ENCODE measurements at places on chromosomes 4 and X.

GRCh38 chr4:1594871-1595788, 89.0 kb downstream of the FAM53A start:
- DNase-seq, result no peak

DNA sequence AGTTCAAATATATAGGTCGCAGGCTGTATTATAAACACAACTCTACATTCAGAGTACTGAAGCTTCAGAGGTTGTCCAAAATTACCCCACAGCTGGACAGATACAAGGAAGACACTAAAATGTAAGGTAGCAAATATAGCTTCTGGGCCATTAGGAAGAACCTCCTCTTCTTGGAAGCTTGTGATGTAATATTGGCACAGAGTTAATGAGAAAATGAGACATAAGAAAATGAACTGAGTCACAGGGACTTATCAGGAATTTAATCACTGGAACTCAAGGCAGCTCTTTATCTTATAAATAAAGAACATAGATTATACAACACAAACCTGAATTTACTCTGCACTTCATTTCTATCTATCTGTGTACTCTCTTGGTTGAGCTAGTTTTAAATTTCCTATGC, 344.7 kb downstream of the PCDH10 start:
- DNase-seq, result no peak

GRCh38 chr4:67558493-67558892, at the start of gene STAP1:
Gene STAP1, plus strand, starts transcription at chr4:67558727. Its CDS starts 83 bp downstream, at chr4:67558810.
- DNase-seq, result no peak

DNA sequence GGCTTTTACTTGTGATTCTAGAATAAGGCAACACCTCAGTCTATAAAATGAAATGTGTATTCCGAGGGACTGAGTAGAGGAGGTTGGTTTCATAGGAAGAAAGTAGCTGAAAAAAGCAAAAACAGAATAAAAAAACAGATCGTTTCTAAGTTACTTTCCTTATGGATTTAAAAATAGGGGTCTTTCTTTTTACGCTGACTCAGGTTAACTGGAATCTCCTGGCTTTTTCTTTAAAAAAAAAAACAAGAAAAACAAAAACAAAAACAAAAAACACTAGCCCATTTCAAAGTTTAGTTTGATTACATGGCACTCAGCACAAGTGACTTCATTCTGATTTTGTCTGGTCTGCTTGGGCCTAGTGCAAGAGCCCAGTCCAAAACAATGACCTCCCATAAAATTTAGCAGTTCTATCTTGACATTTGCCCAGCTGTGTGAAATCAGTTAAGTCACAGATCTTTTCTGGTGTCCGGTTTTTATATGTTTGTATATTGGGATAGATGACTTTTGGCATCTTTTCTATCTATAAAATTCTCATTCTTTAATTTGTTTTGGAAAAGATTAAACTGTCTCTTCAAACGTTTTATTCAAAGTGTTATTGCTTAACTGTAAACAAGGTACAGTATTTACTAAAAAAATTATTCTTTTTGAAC, 222.7 kb upstream of the HTR2C start:
- no peak for DNase-seq

GRCh38 chrX:15200871-15201270, 69.0 kb downstream of the ASB9 start:
- DNase-seq, result no peak

DNA sequence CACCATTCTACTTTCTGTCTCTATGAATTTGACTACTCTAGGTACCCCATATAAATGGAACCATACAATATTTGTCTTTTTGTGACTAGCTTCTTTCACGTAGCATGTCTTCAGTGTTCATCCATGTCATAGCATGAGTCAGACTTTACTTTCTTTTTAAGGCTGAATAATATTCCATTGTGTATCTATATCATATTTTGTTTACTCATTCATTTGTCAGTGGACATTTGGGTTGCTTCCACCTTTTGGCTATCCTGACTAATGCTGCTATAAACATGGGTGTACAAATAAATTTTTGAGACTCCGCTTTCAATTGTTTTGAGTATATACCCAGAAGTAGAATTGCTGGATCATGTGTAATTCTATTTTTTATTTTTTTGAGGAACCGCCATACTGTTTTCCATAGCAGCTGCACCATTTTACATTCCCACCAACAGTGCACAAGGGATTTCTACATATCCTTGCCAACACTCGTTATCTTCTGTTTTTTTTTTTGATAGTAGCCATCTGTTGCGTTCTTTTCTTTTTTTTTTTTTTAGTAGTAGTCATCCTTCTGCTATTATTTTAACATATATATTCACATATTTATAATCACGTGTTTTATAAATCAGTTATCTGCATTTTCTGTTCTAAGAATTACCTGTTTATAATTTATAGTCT, 158.0 kb upstream of the MED14 start:
- no peak for DNase-seq

GRCh38 chr4:86816501-86817273, 32.5 kb downstream of the SLC10A6 start:
- DNase-seq, result no peak

DNA sequence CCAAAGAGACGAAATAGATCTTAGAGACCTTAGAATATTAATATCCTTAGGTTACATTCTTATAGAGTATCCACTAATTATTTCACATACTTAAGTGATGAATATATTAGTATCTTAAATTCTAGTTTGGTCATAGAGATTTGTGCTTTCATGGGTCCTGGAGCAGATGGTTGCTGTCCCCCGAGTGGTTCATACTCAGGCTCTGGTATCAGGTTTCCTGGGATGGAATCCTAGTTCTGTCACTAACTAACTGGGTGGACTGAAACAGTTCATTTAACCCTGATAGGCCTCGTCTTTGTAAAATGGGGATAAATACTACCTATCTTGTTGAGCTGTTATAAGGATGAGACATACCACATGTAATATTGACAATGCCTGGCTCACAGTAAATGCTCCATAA, 264.6 kb downstream of the TENM3 start:
- DNase-seq, result no peak

DNA sequence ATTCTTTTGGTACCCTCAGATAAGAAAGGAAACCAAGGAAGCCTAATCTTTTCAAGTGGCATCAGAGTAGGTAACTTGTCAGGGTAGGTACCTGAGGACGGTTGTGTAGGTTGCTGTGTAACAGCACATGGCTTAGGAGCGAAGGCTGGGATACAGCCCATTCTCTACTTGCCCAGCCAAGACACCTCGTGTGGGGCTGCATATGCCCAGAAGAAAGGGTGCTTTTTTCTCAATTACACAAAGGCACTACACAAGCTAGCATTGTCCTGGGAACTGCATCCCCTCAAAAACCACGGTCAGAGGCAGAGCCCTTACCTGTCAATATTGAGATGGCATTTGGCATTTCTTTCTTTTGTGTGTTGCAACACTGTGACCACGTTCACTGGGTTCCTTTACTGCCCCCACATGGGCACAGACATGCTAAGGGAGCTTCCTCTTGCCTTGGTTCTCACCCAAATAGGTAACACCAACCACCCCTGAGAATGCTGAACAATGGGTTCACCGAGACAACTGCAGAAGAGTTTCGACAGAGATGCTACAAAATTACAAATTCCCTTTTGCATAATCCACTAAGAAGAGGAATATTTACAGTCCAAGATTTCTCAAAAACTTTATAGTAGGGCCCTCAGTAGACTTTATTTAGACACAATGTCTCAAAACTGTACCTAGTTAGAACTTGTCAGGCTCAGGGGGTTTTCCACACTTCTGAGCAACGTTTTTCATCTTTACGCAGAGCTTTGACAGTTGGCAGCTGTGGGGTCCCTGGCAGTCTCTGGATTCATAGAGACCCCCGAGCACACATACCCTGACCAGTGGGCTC, 35.8 kb upstream of the TNIP3 start:
- DNase-seq, result peak; percentile 50

- DNase-seq, result no peak
Observed at GRCh38 chr4:180925805-180926204, 1317.4 kb upstream of the TENM3 start.

DNA sequence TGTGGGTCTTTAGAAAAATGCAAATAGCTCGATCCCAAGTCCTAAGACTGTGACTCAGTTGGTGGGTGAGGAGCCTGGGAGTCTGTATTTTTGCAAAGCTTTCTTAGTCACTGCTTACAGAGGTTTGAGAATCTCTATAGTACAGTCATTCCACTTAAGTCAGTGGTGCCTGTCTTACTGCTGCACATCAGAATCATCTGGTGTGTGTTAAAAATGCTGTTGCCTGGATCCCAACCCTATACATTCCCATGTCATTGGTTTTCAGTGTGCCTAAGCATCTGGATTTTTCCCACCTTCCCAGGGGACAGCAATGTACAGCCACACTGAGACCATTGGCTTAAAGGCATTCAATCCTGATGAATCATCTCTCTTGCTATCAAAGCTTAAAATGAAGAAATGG, 21.0 kb upstream of the GEMIN8 start:
- DNase-seq, result no peak

- no peak for DNase-seq
Observed at GRCh38 chrX:154348114-154348531, 26.3 kb downstream of the FLNA start.

DNA sequence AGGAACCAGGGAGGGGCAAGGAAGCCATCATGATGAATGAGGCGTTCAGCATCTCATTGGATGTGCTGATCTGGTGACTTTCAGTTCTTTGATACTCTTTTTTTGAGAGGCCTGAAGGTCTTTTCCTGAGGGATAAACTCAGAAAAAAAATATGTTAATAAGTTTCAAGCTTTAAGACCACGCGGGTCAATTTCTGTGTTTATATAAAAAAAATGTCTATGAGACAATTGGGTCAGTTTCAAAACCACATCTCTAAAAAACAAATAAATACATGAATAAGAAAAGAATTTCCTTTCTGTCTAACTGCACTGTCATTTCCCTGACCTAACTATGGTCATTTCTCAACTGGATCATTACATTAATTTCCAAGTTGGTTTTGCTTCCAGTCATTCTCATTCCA, 62.6 kb downstream of the TRIML1 start:
- DNase-seq, result no peak

DNA sequence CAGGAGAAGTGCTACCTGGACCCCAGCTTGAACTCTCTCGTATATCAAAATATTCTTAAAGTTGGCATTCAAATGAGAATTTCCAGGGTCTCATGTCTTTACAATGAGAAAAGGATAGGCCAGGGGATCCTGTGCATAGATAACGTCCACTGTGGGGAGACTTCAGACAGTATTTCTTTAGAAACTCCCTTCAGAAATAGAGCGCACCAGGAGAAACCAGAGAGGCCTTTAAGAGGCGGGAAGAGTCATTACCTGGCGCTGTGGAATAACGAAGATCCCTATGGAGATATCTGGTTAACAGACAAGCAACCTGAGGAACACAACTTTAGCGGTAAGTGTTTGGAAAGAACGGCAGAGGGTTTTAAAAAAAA, 600 bp downstream of the RADX start:
- no peak for DNase-seq

DNA sequence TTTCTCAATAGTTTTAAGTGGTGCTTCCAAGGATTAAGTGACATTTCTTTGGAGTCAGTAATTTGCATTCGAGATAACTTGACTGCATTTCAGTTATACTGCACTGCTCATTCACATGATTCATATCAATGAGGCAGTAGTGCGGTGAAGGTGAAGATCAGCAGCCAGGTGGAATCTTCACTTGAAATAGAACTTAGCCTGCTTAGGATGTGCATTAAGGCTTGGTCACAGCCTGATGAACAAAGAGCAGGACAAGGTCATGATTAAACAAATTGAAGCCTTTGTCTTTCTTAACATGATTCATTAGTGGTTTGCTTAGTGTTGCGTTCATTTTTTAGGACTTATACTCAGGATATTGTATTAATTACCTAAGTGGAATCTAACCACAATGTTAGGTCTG, 212.1 kb upstream of the GALNTL6 start:
- DNase-seq, result no peak

GRCh38 chrX:63930140-63930539, 145.1 kb upstream of the ARHGEF9 start:
- no peak for DNase-seq

DNA sequence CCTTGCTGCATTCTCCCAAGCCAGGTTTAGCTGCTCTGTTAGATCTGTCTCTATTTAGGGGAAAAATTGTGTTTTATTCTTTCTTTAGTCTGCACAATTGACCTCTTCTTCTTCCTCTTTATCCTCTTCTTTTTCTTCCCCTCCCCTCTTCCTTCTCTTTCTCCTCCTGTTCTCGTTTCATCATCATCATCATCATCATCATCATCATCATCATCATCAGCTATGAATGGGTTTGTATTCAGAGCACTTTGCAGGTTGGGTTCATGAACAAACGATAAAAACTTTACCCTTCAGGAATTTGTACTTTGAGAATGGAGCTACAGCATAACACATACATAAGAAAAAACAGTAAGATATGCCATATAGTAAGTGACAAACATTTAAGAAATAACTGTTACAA, 9.1 kb downstream of the GPM6A start:
- no peak for DNase-seq

GRCh38 chrX:44580466-44580865, 37.8 kb upstream of the FUNDC1 start:
- no peak for DNase-seq

- DNase-seq, result no peak
Observed at GRCh38 chrX:87397103-87397886, 120.3 kb upstream of the KLHL4 start.

DNA sequence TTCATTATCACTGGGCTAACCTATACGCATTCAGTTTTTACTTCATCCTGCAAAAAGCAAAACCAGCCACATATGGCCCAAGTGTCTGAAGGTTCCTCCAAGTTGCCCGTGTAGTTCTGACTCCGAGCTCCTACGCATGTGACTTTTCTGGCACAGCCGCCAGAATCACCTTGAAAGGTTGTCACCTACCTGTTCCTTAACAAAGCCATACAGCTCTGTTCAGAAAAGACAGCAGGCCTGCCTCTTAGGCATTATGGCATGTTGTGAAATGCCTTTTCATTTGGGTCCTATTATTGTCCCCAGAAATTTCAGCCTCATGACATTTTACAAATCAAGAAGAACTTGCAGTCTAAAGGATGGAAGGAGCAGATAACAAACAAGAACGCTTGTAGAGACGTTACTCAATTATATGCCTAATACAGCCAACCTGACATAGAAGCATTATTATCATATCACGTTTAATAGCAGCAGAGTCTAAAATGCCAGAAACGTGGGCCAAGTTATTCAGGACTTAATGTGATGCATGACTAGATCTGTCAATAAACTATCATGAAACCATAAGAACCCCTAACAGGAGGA, 118.5 kb downstream of the RBM47 start:
- DNase-seq, result no peak

DNA sequence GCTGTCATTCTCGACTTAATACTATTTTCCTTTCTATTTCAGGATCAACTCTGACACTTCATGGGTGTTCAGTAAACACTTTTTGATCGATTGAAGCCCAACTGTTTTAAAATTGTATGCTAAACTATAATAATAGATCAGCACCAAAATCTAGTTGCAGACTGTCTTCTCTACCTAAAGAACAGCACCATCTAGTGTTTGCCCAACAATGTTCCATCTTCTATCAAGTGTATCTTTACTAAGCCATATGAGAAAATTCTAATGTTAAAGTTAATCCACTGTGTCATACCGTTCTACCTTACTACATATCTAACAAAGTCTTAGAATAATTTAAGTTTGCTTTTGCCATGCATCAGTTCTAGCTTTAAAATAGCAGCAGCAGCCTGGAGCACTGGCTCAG, 113.0 kb upstream of the PRDX4 start:
- DNase-seq, result no peak

GRCh38 chrX:96403446-96403845, 281.2 kb upstream of the DIAPH2 start:
- DNase-seq, result no peak

GRCh38 chr4:155433636-155434360, 57.0 kb upstream of the MAP9 start:
- DNase-seq, result no peak

GRCh38 chr4:147340591-147341120, 140.2 kb upstream of the EDNRA start:
- DNase-seq, result no peak
